ENCODE measurements at places on chromosomes 13 and 19.
A peak's percentile ranks its signal among the peaks of the same experiment; 100 is the strongest.

DNA sequence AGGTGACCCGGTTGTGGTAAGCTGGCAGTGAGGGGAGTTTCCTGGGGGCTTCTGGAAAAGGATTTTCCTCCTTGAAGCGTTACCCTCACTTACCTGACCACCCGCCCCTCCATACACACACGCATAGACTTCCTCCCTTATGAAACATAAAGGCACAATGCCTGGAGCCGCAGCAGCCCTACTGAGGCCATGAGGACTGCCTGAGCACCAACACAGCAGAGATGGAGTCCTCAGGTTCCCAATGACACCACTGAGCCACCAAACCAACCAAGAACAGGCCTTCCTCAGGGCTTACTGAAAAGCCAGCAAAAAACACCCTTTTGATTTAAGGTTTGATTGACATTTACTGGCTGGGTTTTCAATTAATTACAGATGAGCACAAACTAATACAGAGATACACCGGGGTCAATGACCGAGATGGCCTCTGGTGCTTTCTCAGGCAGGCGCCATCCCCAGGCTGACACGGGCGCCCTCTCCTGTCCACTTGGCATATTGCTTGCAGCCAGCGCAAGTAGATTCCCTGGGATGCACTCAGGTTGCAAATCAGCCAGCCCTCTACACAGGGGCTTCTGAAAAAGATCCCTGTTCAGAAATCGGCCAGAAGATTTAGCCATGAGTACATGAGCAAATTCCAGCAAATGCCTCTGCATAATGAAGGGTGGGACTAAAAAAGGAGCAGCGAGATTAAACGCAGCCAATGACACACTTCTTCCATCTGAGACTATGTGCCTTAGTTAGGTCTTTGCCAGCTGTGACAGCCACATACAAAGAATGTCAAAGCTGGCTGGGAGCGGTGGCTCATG lies 14.8 kb downstream of the OPA3 start:
- DNase-seq = no peak

GRCh38 chr19:55588738-55589137 lies 8.1 kb upstream of the ZNF579 start:
- peak; percentile 2 for DNase-seq

DNA sequence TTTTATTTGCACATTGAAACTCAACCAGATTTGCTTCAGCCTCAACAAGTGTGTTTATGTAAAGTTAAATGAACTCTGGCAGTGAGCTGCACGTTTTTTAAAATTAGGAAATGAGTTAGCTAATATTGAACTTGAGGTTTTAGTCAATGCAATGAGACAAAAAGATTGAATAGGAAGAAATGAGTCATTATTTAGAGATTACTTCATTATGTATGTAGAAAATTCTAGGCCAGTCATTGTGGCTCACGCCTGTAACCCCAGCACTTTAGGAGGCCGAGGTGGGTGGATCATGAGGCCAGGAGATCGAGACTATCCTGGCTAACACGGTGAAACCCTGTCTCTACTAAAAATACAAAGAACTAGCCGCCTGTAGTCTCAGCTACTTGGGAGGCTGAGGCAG lies 22.8 kb upstream of the CD70 start:
- DNase-seq = no peak

DNA sequence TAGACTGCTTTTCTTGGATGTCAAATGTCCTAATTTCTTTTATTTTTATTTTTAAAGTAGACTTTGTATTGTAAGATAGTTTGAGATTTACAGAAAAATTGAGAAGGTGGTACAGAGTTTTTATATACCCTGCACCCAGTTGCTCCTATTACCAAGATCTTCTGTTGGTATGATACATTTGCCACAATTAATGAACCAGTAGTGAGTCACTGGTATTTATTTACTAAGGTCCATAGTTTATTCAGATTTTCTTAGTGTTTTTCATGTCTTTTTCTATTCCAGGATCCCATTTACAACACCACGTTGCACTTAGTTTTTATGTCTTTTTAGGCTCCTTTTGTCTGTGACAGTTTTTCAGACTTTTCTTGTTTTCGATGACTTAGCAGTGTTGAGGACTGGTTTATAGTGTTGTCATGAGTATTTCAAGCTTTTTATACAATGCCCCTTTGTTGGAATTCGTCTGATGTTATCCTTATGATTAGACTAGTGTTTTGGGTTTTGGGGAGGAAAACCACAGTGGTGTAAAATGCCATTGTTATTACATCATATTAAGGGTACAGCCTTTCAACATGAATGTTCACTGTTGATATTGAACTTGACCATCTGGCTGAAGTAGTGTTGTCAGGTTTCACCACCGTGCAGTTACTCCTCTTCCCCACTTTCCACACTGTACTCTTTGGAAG lies 35.9 kb downstream of the COG3 start:
- DNase-seq = no peak

DNA sequence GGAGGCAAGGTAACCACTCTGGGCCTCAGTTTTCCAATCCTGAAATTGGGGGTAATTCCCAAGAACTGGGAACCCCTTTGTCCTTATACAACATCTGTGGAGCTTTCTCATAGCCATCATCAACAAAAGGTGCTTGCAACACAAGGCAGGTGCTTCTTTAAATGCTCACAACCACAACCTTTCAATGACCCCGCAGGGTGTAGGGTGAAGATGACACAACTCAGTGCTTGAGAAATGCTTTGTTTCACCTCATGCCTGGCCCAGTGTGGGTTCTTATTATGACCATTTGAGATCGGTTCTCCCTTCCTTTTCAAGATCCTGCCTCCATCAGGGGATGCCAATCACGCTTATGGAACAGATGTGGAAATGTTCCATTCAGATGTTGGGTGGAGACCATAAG lies 8.4 kb downstream of the WIZ start:
- no peak for DNase-seq

DNA sequence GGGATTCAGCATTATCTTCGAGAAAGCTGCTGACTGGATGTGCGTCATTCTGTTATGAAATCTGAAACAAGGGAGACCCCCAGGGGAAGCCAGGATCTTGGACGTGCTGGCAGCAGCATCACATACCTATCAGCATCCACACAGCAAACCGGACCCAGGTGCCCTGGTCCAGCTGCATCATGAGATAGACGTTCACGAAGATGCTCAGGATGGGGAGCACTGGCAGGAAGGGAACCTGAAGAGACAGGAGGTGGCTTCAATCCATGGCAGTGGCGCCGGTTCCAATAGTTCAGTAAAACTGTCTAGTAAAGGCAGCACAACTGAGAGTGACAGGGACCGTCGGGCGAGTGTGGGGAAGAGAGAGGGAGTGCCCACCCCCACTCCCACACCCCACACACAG lies 79.5 kb downstream of the SLC7A1 start:
- no peak for DNase-seq

DNA sequence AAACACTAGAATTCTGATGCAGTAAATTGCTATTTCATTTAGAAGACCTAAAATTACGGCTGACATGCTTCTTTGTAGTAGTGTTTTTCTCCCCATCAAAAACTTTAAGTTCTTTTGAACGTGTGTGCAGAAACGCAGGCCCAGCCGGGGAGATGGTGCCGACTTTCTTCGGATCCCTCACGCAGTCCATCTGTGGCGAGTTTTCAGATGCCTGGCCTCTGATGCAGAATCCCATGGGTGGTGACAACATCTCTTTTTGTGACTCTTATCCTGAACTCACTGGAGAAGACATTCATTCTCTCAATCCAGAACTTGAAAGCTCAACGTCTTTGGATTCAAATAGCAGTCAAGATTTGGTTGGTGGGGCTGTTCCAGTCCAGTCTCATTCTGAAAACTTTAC lies 98.3 kb downstream of the TNFRSF19 start:
- DNase-seq = no peak

DNA sequence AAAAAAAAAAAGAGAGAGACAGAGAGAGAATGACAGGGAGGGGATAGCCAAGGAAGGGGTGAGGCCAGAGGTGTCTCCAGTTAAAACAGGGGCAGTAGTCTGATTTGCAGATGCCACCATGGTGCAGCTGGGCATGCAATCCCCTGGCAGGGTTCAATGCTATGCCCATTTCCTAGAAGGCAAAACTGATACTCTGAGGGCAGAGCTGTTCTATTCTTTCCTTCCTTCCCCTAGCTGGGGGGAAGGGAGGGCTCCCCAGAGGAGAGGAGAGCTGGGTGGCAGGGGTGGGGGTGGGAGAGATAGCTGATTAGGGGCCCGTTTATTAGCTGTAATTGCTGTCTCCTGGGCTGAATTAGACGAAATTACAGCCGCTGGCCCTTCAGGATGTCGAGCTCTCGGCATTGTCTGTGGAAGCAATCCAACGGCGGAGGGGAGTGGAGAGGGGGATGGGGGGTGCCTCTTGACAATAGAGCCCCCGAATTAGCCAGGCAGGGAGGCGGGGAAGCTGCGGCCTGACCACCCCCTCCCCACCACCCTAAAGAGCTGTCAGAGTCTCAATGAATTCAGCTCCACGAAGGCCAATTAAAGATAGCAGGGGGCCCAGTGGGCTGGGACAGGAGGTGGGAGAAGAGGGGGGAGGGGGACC lies 14.4 kb upstream of the DPP9 start:
- DNase-seq = no peak

GRCh38 chr13:114135731-114136171 lies 3.3 kb upstream of the RASA3 start:
- DNase-seq = no peak

DNA sequence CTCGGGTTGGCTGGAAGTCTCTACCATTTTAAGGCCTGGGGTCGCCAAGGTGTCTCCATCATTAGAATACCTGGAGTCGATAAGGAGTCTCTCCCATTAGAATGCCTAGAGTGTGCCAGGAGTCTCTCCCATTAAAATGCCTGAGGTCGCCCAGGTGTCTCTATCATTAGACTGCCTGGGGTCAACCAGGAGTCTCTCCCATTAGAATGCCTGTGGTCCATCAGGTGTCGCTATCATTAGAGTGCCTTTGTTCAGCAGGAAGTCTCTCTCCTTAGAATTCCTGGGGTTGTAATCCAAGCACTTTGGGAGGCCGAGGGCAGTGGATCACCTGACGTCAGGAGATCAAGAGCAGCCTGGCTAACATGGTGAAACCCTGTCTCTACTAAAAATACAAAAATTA lies 1533.0 kb downstream of the UQCRFS1 start:
- DNase-seq = no peak

- DNase-seq = no peak
These were observed 14.6 kb downstream of the SIGLEC7 start for GRCh38 chr19:51156710-51157109.

- DNase-seq = no peak
These were observed 144.1 kb upstream of the MIR17HG start for GRCh38 chr13:91203430-91203829.

DNA sequence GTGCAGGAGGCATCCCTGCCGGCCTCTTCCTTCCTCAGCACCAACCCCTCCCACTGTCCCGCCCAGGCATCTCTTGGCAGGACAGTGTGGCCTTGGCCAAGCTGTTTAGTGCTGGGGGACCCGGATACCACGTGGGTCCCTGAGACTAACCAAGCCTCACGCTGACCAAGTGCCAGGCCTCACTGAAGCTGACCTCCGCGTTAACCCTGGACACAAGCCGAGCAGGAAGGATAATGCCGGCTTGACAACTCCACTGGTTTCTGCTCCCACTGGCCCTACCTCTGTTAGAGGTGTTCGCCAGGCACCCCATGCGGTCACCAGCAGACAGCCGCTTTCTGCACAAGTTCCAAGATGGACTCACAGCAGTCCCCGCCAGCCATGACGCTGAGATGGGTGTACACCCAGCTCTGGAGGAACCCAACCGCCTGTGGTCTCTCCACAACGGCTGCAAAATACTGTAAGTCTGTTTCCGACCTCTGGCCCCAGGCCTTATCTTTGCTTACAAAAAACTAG lies 12.4 kb downstream of the GRTP1 start:
- no peak for DNase-seq

- no peak for DNase-seq
These were observed 266.7 kb upstream of the MAB21L1 start for GRCh38 chr13:35743165-35743564.

DNA sequence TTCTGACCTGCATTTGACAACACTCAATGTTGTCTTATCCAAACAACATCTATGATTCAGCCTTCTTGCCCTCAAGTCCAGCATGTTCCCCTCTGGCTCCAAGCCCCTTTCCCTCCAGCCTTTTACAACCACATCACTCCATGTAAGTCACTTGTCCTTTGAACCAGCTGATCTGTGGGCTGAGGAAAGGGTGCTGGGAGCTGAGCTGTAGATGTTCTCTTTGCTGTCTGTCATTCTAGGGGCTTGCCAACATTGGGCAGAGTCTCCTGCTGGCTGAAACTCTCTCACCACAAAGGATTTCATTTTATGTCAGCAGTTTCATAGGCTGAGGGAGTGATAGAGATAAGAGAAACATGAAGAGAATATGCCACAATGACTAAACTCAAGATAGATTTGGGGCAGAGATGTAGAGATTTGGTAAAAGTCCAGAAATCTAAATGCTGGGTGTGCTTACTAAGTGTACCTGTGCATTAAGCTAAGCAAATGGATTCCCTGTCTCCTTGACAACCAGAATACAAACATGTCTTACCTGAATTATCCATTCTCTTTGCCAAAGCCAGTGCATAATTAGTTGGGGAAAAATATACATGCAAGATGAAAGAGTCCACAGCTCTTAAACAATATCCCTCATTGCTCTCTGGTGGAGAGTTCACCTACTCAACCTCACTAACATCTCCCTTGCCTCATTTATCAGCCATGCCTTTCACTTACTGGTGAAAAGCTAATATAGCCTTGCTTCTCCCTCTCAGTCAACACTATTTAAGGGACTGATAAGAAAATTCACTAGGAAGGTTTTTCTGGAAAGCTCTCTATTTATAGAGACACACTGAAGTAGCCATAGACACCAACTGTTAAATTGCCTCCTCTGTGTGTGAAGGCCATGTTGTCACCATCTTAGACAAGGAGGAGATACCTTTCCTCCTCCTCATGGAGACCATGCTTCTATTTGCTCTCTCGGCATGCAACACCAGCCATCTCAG lies 175.5 kb upstream of the SERP2 start:
- no peak for DNase-seq
